ENCODE measurements at places on chromosomes 5 and 9.

DNA sequence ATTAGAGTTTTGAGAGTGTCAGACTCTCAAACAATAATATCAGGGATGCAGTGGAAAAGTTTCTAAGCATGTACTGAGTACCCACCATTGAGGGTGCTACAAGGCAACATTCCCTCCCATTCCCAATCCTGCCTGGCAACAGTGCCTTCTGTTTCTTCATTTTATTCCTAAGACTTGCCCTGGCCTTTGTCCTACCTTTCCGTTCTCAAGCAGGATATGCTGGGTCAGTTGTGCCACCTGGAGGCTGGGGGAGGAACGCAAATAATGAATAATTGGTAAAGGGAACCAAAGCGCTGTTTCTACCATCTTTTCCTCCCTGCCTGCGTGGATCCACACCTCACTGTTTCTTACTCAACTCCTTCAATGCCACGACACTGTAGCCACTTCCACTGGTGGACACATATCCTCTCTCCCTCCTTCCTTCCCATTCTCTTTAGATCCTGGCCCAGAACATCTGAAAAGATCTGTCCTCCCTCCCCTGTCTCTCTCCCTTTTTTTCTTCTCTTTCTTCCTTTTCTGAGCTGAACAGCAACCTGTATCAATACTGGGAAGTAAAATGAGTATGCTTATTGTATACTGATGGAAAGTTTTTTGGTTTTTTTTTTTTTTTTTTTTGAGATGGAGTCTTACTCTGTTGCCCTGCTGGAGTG, 149.5 kb downstream of the C9orf152 start:
- no peak for DNase-seq

GRCh38 chr5:83921666-83922193, 201.1 kb upstream of the HAPLN1 start:
- DNase-seq = no peak

- DNase-seq = no peak
Measured at GRCh38 chr9:14593406-14593805, 99.8 kb downstream of the ZDHHC21 start.

- no peak for DNase-seq
Measured at GRCh38 chr9:30243467-30243866, 2141.0 kb upstream of the ACO1 start.

DNA sequence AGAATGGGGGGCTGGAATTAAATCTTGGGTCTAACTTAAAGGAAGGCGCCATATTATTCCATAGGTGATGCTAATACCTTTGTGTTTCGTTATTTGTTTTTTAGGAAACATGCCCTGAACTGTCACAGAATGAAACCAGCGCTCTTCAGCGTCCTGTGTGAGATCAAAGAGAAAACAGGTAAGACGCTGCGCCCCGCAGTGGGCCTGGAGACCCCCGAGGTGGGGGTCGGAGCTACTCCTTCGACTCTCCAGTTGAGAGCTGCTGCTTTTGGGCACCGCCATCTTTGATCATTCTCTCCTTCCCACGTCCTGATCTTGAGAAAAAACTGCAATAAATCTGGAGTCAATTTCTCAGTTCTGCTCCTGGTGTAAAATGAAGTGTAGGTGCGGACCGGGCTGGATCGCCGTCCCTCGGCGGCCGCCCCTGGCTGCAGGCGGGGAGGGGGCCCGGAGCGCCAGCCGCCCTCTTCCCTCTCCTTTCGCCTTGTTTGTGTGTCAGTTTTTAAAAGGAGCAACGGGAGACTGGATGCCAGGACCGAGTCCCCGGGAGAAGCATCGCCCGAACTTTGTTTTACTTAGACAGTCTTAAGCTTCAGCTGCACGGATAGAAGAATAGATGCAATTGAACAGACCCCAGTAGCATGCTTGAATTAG, 1.4 kb downstream of the PBX3 start:
- no peak for DNase-seq

GRCh38 chr9:1388216-1388615, 338.1 kb downstream of the DMRT2 start:
- no peak for DNase-seq

GRCh38 chr5:33576726-33577590, 136.2 kb downstream of the TARS1 start:
- DNase-seq = no peak

DNA sequence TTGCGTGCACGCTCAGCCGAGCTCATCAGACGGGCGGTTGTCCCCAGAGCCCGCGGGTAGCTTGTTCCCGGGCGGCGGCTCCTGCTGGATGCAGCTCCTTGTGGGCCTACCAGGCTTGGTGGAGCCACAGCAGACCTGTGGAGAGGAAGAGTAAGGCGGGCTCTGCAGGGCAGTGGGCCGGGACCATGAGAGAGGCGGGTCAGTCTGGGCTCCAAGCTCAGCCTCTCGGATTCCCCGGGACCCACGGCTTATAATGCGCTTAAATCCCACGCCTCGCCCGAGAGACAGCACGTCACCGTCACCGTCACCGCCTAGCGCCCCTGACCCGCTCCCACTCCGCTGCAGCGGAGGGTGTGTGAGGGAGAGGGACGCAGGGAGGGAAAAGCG, 1.9 kb upstream of the ANKRD18A start:
- DNase-seq = no peak

GRCh38 chr9:96140296-96141127, 161.5 kb downstream of the HSD17B3 start:
- DNase-seq = no peak

DNA sequence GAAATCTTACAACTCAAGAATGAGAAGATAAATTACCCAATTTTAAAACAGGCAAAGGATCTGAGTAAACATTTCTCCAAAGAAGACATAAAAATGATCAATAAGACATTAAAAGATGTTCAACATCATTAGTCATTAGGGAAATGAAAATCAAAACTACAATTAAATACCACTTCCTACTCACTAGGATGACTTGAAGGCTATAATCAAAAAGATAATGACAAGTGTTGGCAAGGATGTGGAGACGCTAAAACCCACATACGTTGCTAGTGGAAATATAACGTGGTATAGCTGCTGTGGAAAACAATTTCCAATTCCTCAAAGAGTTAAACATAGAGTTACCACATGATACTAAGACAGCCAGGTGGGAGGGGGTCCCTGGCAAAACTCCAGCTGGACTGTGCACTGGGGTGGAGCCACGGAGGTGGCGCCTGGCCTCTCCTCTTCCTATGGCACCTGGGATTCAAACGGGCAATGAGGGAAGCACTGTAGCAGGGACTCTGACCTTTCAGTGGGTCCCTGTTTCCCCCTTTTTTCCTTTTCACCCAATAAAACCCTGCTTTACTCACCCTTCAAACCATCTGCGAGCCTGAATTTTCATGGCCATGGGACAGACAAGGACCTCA, 5.9 kb downstream of the ARSB start:
- DNase-seq = no peak

DNA sequence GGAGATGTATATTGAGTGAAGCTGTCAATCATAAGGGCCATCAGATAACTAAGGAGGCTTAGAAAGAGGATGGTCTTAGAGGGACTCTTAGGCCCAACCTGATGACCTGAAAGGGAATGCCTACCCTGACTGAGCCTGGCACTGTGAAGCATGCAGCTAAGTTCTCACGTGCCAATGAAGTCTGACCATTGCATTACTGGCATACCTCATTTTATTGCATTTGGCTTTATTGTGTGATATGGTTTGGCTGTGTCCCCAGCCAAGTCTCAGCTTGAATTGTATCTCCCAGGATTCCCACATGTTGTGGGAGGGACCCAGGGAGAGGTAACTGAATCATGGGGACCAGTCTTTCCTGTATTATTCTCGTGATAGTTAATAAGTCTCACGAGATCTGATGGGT, 421.6 kb upstream of the SGCD start:
- DNase-seq = no peak

GRCh38 chr5:114612406-114612805, 250.5 kb downstream of the KCNN2 start:
- no peak for DNase-seq

DNA sequence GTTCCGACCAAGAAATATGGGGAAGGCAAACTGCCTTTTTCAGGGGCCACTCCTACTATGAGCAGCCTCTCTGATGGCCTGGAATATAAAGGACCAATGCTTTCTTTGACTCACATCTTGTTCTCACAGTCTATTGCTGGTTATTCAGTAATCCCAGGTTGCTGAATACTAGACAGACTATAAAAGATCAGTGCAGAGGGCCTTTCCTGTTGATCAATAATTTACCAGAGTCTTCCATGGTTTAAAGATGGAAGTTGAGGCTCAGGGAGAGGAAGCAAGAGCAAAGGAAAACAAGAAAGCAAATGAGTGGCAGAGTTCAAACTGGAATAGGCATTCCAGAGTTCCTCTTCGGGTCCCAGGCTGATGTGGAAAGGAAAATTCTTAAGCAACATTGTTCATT, 62.9 kb downstream of the FBXO38 start:
- DNase-seq = no peak

DNA sequence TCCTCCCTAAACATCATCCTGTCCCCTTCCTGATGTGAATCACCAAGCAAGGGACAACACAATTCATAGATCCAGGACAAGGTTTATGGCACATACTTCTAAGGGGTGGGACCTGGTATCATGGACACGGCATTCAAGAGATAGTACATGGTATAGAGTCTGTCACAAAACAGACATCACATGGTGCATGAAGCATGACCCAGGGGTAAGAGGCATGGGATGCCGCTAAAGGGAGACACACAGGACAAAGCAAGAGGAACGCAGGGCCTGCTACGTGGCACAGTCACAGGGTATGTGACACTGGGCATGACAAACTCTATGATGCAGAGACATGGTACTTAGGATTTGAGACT, 20.7 kb downstream of the GSN start:
- DNase-seq = no peak

DNA sequence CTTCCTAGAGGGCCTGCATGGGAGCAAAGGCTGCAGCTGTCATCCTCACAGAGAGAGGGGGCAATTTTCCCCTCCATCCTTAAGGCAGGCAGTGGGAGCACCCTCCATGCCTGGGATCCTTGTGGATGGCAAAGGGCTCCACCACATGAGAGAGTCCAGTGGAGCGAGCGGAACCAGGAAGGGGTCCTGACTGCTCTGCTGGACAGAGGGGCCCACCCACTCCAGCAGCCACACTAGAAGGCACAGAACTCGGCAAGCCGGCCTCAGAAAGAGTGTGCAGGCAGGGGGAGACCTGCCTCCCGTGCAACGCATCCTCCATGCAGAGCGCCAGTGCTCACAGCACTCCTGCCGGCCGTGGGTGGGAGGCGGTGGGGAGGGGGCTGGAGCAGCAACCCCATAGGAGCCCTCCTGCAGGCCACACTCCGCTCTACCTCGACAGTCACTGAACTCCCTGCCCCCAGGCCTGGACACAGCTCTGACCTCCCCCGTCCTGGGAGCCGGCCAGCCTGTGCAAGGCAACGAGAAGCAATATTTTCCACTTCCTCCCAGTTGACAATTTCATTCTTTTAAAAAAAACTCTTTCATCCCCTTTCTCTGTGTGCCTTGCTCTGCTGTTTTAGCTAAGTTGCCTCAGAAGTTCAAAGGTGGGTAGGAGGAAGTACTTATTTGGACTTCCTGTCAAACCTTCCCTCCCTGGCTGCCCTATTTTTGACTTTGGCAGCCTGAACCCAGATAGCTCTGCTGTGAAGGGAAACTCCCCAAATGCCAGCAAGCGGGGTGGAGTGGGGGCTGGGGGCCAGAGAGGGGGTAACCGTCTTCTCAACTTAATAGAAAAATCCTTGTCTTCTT, 5.3 kb upstream of the LCP2 start:
- peak; percentile 37 for DNase-seq

- no peak for DNase-seq
Measured at GRCh38 chr9:80093695-80094094, 521.9 kb downstream of the TLE4 start.

- no peak for DNase-seq
Measured at GRCh38 chr5:84130006-84130580, 254.6 kb downstream of the EDIL3 start.

DNA sequence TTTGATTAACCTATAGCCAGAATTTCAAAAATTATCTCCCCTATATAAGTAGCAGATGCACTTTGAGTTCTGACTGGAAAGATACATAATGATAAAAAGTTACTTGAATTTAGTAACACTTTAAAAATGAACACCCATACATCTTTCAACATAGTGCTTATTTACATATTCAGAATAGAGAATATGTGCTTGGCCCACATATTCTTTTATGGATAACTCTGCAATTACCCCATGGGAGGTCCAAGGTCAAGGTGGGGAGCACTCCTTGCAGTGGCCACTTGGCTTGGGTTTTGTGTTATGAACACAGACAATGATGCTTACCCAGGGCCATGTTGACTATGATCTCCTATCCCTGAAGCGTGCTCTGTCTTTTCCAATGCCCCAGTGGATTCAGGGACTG, 169.3 kb downstream of the CDC42SE2 start:
- no peak for DNase-seq

DNA sequence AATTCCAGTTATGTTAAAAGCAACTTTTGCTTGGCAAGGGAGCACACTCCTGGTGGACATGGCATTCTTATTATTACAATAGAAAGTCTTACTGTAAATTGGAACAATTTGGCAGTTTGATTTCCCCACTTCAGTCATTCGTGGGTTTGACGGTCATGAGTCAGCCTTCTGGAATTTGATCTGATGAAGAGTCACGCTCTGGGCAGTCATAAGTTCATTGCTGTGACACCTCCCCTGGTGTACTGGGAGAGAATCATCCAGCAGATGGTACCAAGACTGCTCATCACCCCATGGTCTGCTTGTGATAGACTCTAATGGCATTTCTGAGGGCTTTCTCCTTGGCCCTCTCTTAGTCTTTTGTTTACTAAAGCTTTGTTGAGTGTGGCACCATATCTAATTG, 53.8 kb downstream of the GLRA1 start:
- no peak for DNase-seq

GRCh38 chr5:100780376-100780870, 122.7 kb downstream of the ST8SIA4 start:
- DNase-seq = no peak

DNA sequence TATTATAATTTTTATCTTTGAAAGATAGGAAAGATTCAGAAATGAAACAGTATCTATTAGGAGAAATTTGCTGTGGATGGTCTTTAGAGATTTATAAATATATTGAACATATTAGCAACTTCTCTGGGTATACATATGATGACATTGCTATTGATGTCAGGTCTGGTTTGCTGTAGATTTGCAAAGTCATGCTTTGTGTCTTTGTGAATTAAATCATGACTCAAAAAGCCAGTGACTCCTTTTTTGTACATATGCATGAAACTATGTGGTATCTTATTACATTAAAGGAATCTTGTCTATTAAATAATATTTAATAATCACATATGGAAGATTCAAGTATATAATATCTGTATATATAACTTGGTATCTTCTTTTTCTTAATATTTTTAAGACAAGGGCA, 141.9 kb downstream of the ST8SIA4 start:
- DNase-seq = no peak

- DNase-seq = no peak
Measured at GRCh38 chr9:132555528-132555927, 26.9 kb upstream of the BARHL1 start.

DNA sequence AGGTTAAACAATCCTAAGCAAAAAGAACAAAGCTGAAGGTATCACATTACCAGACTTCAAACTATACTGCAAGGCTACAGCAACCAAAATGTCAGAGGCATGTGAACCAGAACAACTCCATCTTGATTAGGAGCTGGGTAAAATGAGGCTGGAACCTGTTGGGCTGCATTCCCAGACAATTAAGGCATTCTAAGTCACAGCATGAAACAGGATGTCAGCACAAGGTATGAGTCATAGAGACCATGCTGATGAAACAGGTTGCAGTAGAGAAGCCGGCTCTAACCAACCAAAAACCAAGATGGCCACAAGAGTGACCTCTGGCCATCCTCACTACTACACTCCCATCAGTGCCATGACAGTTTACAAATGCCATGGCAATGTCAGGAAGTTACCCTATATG, 252.0 kb downstream of the RASEF start:
- DNase-seq = no peak

Measured in activated naive CD4-positive, alpha-beta T cell (primary cell).